ENCODE measurements at places on chromosomes 6 and 20.

DNA sequence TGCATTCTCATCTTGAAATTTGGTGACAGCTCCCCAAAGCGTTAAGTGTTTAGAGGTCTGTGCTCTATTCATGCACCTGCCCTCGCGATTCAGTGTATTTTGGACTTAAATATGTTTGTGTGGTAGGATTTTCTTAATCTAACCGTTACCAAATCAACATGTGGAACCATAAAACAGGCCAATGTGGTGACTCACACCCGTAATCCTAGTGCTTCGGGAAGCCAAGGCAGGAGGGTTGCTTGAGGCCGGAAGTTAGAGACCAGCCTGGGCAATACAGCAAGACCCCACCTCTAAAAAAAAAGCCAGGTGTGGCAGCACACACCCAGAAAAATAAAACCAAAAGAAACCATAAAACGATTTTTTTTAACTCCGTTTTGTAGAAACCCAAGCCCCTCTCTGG is 31.5 kb downstream of the PYGB start:
- DNase-seq: no peak

DNA sequence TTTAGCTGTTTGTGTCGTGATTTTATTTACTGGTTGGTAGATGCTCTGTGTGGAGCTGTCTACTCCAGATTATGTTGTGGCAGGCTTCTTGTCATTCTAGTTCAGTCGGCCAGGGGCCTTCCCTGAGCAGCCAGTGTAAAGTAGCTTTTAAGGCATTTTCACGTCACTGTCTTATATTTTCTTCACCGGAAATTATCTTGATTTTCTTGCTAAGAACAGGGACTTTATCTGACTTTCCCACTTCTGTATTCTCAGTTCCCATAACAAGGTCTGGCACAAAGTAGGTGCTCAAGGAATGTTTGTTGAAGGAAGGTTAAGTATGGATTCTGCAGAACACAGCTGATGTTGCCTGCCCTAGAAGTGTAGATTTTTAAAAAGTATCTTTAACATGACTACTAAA is 868 bp downstream of the LTV1 start:
- DNase-seq: no peak

DNA sequence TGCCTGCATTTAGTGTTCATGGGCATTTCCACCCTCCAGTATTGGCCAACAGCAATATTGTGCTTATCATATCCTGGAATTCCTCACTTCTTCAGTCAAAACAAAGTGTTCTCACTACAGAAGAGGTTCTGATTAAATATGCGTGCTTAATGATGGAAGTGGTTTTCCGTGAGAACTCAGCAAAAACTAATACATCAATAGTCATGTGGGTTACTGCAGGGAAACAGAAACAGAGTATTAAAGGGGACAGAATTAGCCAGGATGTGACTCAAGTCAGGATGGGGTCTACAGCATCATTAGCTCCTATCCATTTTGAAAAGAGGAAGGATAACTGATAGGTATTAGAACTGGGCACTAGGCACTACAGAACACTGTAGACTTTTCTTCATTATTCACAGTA is 384.6 kb downstream of the CDKAL1 start:
- no peak for DNase-seq

- DNase-seq: no peak
Observed at GRCh38 chr20:51223183-51223720, 200.3 kb upstream of the KCNG1 start.

DNA sequence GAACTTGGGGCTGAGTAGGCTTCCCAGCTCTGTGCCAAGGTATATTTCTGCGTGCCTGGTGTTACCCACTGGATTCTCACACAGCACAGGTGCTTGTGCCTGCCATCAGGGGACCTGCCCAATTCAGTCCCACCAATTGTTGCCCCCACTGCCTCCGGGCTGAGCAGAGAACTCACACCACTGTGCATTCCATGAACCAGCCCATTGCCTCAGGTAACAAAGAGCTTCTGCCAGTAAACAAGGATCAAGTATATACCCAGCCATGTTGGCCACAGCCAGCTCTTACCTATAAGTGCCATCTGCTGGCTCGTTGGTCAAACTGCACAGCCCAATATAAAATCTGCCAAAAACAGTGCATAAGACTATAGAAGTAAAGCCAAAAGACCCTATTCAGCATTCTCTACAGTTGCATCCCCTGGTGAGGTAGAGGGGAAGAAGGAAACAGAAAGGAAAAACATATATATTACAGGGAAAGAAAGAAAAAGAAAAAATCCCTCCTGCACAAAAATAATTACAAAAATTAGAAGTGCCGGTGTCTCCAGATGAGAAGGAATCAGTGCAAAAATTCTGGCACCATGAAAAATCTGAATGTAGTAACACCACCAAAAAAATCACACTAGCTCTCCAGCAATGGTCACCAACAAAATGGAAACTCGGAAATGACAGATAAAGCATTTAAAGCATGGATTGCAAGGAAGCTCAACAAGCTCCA is 241.4 kb downstream of the IBTK start:
- DNase-seq: no peak

DNA sequence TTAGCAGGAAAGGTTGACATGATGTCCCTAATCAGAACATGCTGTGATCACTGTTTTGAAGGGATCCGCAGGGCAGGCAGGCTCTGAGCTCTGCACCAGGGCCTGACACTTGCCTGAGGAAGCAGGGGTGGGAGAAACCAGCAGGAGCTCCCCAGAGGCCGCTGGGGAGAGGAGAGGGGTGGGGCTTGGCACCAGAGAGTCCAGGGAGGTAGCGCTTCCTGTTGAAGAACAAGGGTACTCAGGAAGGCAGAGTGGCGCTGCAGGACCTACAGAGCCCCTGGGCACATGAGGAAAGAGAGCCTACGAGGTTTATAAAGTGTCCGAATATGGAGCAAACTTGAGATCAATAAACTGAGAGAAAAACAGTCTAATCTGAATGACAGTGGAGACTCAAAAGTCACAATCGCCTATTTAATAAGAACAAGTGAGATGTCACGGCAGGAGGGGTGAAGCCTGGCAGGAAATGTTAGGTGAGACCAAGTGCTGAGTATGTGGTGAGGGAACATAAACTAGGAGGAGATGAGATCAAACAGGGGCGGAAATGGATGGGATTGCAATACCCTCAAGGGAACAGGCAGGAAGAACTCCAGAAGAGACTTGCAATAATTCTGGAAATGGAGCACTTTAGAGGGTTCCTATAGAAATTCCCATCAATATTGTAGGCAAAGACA is 5.8 kb upstream of the TBXT start:
- no peak for DNase-seq

DNA sequence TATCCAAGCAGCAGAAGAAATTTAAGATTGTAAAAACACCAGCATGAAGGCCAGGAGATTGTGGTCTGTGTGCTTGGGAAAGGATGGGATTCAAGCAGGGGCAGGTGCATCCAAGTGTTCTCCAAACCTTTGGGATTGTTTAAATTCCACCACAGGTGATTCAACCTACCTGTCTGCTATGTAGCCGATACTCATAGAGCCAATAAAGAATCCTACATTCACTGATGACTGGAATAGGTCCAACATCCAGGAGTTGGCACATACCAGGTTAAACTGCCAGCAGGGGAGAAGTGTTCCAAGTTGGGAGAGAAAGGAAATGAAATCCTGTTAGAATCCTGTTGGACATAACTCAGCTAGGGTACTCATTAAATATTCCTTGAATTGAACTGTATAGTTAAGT is 2.2 kb downstream of the SLC22A2 start:
- DNase-seq: no peak

DNA sequence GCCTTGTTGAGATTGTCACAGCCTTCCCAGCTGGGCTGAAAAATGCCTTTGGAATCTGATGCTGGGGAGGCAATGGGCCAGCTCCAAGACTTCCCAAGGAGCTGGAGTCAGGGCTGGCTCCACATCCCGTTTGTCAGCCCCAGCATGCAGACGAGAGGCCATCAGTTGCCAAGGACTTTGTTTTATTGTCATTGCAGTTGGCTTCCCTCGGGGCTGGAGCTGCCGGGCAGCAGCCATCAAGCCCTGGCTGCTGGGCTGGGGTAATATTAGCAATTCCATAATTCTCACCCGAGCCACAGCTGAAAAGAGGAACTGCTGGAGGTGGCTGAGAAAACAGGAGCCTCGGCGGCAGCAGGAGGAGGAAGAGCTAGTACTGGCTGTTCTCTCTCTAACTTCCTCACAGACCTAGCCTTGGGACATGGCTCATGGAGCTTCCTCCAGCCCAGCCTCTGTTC is 182.5 kb downstream of the CDC5L start:
- DNase-seq: no peak

DNA sequence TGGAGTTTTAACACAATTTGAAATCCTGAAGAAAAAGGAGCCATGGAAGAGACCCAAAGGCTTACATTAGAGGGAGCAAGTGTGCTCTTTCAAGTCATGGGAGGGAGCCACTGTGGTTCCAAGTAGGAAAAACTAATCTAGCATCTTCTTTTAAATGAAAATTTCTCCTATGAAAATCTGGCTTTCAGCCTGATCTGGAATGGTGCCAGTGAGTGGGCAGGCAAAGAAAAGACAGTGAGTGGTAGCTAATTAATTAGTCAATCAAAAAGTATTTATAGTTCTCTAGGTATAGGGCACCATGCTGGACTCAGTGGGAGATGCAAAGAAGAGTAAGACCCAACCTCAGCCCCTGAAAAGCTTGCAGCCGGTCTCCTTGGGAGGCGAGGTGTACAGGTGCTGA is 21.9 kb downstream of the CAP2 start:
- no peak for DNase-seq

DNA sequence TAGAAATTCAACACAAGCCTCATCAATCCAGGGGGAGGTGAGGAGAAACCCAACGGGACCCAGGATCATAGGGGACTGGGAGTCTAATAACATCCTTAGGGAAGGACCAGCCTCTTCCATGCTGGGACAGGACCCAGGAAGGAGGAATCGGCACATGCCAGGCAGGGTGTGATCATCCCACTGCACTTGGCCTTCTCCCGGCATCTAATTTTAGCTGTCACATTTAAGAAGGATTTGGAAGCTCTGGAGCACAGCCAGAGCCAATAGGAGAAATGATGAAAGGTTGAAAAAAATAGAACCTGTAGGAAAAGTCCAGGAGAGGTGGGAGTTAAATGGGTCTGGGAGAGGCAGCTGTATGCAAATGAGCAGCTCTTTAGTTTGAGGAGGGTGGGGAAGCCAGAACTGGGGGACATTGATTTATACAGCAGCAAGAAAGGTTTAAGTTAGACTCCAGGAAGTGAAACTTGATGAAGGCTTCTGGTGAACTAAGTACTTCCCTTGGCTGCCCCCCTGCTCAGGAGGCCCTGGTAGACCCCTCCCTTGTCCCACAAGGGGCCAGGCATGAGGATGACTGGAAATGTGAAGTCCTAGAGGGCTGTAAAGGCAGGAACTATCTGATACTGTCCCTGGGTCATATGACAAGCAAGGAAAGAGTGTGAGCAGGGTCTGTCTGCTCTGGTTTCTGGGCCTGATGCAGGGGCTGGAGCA is 260.3 kb downstream of the LRFN2 start:
- DNase-seq: no peak

DNA sequence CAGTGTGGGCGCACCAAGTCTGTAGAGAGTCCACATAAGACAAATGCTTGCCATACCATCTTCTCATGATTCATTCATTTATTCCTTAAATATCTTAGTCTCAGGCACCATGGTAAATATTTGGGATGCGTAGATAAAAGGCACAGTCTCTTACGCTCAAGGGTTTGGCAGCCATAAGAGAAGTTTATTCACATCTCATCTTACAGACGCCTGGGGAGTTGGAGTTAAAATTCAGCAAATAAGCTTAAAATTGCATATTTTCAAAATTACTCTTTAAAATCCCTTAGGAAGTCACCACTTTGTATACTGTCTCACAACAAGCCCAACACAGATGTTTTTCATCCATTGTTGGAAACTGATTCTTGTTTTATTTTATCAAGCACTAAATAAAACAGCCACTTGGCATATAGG is 363.3 kb downstream of the KIF16B start:
- DNase-seq: no peak

- no peak for DNase-seq
Observed at GRCh38 chr6:169885131-169885530, 133.7 kb downstream of the ERMARD start.

DNA sequence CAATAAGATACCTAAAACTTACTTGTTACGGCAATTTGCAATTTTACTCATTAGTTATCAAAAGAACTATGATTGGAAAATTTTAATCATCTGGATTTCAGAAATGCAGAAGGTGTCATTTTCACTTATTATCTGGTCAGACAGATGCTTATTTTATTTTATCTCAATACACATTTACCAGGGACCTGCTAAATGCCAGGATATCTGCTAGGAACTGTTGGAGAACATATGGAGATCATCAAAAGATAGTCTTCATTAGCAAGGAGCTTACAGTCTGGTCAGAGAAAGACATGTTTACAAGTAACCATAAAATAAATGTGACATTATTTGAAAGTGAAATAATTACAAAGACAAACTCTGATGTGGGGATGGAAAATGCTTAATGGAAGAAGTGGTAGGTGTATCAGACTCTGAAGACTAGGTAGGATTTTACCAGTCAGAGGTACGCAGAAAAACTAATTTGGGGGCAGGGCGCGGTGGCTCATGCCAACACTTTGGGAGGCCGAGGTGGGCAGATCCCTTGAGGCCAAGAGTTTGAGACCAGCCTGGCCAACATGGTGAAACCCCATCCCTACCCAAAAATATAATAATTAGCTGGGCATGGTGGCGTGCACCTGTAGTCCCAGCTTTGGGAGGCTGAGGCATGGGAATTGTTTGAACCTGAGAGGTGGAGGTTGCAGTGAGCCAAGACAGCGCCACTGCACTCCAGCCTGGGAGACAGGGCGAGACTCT is 137.8 kb downstream of the MYB start:
- DNase-seq: no peak

- no peak for DNase-seq
Observed at GRCh38 chr20:5002077-5002413, 735 bp upstream of the SLC23A2 start.

GRCh38 chr6:160679402-160679769 is 15.3 kb upstream of the LPA start:
- DNase-seq: no peak

- no peak for DNase-seq
Observed at GRCh38 chr6:72825315-72825911, 203.5 kb downstream of the KCNQ5 start.

GRCh38 chr6:159467473-159468041 is 225.5 kb downstream of the SOD2 start:
- no peak for DNase-seq

GRCh38 chr20:53390770-53391169 is 202.9 kb downstream of the ZNF217 start:
- no peak for DNase-seq

DNA sequence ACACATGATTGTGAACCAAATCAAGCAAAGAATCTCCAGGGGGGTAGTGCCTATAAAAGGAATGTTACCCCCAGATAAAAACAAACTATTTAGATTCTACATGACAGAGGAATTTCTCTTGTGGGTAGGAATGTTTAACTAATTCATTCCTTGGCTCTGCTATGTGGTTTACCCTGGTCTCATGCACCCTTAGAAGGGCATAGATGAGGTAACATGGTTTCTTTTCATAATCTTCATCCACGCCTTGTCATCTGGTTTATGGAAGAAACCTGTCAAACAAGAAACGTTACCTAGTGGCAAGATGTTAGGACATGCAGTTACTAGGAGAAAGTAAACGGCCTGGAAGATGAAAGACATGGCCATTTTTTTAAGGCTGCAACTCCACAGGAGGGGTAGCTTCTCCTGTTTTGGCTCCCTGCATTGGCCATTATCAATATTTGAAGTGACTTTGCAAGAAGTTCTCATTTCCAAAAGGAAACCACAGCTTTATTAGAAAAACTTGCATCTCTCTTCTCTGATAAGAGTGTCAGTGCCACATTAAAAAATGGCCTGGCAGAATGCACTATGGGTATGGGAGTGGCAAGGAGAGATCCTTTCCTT is 45.5 kb downstream of the STX11 start:
- no peak for DNase-seq

Measured in stimulated activated CD4-positive, alpha-beta T cell treated with anti-CD3 and anti-CD28 coated beads, Interleukin-1b, Interleukin-23, amount 100 ng/mL, for 1 hour (primary cell).